ENCODE measurements at places on chromosomes 11 and 22. TPM values are rescaled to one million over a fixed set of nuclear protein-coding genes. Genes with fewer than 3 reads are reported as not detected.

GRCh38 chr22:32649515-32650200 is 151.8 kb upstream of the TIMP3 start:
- no peak overlapping the region for H3K4me3 ChIP-seq
- no peaks in the 10 kb centered on the region for H3K36me3 ChIP-seq
- no peak overlapping the region for H3K27ac ChIP-seq
- DNase-seq: no peak
- H3K27me3 ChIP-seq: no peaks in the 10 kb centered on the region

- no peak overlapping the region for H3K4me3 ChIP-seq
- H3K27ac ChIP-seq: no peak overlapping the region
- H3K27me3 ChIP-seq: no peaks in the 10 kb centered on the region
- no peak for DNase-seq
- no peaks in the 10 kb centered on the region for H3K4me1 ChIP-seq
These were observed 297.7 kb upstream of the CCDC90B start for GRCh38 chr11:83583757-83584366.

- no peaks in the 10 kb centered on the region for H3K27me3 ChIP-seq
- H3K4me1 ChIP-seq: no peaks in the 10 kb centered on the region
- no peak for DNase-seq
- H3K27ac ChIP-seq: no peak overlapping the region
These were observed 112.3 kb upstream of the LMO1 start for GRCh38 chr11:8375932-8376331.

DNA sequence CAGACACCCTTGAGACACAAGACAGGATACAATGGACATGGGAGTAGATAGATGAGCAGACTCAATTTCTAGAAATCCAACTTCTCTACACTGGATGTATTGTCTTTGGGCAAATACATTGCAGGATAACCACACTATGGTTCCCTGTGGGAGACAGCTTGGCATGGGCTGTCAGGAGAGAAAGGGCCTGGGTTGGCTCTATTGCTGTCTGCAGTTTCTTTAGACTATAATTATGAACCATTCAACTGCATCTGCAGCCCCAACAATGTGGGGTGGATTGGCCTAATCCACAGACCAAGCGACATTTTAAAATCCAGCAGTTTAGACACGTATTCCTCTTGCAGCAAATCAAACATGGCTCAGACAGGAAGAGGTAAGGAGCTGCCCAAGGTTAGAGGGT is 60.3 kb downstream of the ETS1 start:
- no peaks in the 10 kb centered on the region for H3K36me3 ChIP-seq
- no peak overlapping the region for H3K4me3 ChIP-seq
- no peaks in the 10 kb centered on the region for H3K27me3 ChIP-seq

Gene UBQLNL
- total RNA-seq: 0.05 TPM

GRCh38 chr11:73151416-73151815 is 9.3 kb upstream of the FCHSD2 start:
- H3K27ac ChIP-seq: no peak overlapping the region
- peaks cover 12% of the 10 kb centered on the region for H3K4me1 ChIP-seq
- H3K36me3 ChIP-seq: no peaks in the 10 kb centered on the region
- H3K27me3 ChIP-seq: no peaks in the 10 kb centered on the region
- no peak overlapping the region for H3K4me3 ChIP-seq

Data from liver (tissue), 10 donors.